ENCODE measurements at places on chromosomes 12 and 14. TPM values are rescaled to one million over a fixed set of nuclear protein-coding genes. Genes with fewer than 3 reads are reported as not detected.
A peak's percentile ranks its signal among the peaks of the same experiment; 100 is the strongest.

DNA sequence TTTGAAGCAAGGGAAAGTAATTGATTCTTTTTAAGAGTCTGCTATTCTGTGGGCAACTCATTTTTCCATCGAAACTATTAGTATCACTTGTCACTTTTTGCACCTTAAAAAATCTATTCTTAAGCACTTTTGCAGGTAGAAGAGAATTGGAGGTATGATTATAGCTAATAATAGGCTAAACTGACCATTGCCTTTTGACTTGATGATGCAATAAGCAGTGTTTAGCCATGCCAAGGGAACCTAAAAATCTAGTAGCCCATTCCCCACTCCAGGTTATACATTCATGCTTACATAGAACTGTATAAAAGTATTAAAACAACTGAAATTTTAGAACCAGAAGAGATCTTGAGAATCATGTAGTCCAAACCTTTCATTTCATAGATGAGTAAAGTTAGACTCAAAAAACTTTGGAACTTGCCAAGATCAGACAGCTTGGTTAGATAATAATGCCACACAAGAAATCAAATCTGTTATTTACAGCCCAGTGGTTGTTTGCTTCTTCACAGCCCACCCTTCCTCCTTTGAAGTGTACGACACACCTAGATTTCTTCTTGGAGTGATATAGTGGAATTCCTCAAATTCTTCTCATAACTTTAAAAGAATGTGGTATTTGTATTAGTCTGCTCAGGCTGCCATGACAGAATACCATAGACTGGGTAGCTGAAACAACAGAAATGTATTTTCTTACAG lies 21.7 kb upstream of the GARIN2 start:
- DNase-seq: no peak

GRCh38 chr14:71931492-71932228 lies 569 bp upstream of the RGS6 start:
- no peak for DNase-seq

- no peak for DNase-seq
Observed at GRCh38 chr14:20754308-20754707, 8.6 kb downstream of the EDDM3A start.

GRCh38 chr14:89507926-89508460 lies 91.0 kb upstream of the FOXN3 start:
- no peak for DNase-seq

DNA sequence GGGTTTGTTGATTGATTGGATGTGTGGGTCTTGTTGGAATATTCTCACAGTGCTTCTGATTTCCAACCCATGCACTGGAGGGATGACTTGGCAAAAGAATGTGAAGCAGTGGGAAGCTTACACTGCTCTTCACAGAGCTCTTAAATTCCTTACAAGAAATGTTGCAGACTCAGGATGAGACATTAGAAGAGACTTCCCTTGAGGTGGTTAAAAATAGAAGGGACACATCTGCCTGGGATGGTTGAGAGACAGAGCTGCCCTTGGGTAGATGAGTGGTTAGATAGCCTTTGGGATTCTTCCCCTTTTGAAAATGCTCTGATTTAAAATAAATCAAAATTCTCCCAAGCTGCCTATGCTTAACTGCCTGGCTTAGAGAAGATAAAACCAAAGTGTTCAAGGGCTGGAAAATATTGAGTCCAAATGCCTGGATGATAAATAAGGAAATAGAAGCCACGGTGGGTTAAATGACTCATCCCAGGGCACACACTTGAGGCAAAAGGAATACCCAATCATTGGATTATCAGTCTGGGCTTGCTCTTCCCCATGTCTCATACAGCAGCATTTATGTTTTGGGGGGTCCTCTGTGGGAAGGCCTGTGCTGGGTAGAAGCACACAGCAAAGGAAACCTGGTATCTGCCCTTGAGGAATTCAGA lies 264.3 kb downstream of the AKAP6 start:
- DNase-seq: no peak

- DNase-seq: no peak
Observed at GRCh38 chr12:8527250-8528130, 13.2 kb downstream of the CLEC4E start.

DNA sequence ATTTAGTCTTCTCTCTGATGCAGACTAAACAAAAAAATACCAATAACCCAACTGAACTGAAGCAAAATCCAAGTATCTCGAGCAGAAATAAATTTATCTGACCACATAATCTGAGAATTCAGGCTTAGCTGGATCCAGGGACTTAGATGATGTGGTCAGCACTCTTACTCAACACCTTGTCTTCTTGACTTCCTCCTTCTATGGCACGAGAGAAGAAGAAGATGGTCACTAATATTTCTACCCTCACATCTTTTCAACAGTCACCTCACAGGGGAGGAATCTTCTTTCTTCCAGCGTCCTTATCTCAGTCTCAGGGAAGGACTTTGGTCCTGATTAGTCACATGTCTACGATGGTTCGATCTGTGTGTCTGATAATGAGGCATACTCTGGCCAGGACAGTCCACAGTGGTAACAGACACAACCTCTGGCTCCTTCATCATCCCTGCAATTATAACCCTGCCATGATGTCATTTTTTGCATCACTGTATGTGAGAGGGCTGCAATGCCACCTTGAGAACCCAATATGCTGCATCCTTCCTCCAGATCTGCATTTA lies 15.8 kb downstream of the RGS6 start:
- DNase-seq: no peak

- DNase-seq: peak; percentile 87
Observed at GRCh38 chr12:4153343-4153892, 120.1 kb upstream of the CCND2 start.

DNA sequence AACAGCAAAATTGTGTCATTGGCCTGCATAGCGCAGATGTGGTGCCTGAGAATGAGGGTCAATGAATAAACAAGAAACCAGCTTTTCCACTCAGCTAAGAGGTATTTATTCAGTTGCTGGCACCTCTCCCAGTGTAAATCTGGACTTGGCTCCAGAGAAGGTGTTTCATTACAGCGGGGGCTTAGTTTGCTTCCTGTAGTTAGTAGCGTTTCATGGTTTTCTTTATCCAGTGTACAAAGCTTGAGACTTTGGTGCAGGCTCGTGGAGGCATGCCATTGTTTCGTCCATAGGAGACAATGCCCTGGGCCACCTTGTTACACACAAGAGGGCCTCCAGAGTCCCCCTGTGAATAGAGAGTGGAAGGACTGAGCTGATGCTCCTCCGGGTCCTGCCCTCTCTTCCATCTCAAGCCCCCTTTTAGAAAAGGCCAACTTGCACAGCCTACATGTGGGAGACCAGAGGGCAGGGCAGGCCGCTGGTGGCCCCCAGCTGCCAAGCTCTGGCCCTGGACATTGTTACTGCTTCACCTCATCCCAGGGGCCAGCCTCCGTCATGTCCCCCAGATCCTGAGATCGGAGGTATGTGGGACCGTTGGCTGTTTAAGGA lies 3.0 kb downstream of the GZMB start:
- no peak for DNase-seq

DNA sequence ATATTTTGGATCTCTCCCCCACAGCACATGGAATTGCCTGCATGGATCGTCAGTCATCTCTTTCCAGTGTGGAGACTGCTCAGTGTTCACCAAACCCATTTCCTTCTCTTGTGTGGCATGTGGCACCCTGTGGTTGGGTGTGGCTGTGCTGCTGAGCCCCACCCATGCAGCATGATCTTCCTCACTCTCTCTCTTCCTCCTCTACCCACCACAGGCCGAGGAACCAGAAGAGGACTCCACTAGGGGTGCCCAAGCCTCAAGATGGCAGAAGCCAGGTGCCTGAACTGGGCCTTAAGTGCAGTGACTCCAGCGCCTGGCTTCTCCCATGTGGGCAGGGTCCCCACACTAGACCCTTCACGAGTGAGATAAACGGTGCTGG lies 66.8 kb upstream of the GPR68 start:
- peak; percentile 85 for DNase-seq

GRCh38 chr14:19800282-19801117 lies 3.1 kb upstream of the OR4N2 start:
- DNase-seq: no peak

- no peak for DNase-seq
Observed at GRCh38 chr14:102192840-102193502, 53.3 kb downstream of the WDR20 start.

The GSC gene
- not detected for total RNA-seq

The BMP4 gene
- 0.58 TPM for total RNA-seq

The IAPP gene
- not detected for total RNA-seq

The CMTM5 gene
- total RNA-seq: not detected

The PPTC7 gene
- total RNA-seq: 31.8 TPM

The DEGS2 gene
- total RNA-seq: 0.25 TPM

The CD27 gene
- total RNA-seq: 39.9 TPM

The DNAH10 gene
- total RNA-seq: not detected

The TCP11L2 gene
- 27.8 TPM for total RNA-seq

All from activated CD4-positive, alpha-beta memory T cell treated with anti-CD3 and anti-CD28 coated beads, Interleukin-2, amount 10 ng/mL, durations not matched to agents 7 days and 5 days (primary cell).